Activated CD8-positive, alpha-beta memory T cell treated with anti-CD3 and anti-CD28 coated beads, Interleukin-2, amount 50 U/mL, for 48 hours (primary cell): ENCODE measurements at places on chromosomes 2 and 18.

GRCh38 chr18:79356435-79356834, 39.3 kb upstream of the NFATC1 start:
- no peak for DNase-seq

GRCh38 chr2:217751192-217751591, 251.6 kb downstream of the TNS1 start:
- no peak for DNase-seq

- no peak for DNase-seq
These were observed 381.6 kb upstream of the TRIB2 start for GRCh38 chr2:12335131-12335530.

- DNase-seq = no peak
These were observed 293.2 kb upstream of the EPAS1 start for GRCh38 chr2:46003903-46004473.

- no peak for DNase-seq
These were observed 49.6 kb upstream of the POU3F3 start for GRCh38 chr2:104804148-104804890.

- no peak for DNase-seq
These were observed 734 bp upstream of the RMC1 start for GRCh38 chr18:23502516-23503037.

DNA sequence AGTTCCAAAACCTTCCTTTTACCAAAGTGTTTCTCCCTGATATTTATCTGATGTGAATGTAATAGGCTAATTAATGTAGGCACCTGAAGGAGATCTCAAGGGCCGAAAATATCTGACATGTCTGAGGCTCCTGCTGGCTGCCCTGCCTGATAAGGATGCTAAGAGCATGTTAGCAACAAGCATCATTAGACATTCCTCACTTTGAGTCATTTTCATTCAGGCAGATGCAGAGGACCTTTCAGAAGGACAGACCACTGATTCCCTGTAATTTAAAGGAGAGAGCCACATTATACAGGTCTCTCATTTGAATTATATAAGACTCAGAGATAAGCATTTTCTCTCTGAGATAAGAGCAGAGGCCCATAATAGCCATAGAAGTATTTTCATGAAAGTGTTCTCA, 222.4 kb upstream of the NCKAP5 start:
- no peak for DNase-seq

- DNase-seq = no peak
These were observed 140.8 kb upstream of the SLC1A4 start for GRCh38 chr2:64848363-64848762.

- no peak for DNase-seq
These were observed 92.1 kb upstream of the CREB1 start for GRCh38 chr2:207437524-207438143.

- DNase-seq = no peak
These were observed 19.9 kb upstream of the NEDD4L start for GRCh38 chr18:58024139-58024538.

GRCh38 chr2:122031544-122032263, 276.3 kb downstream of the TSN start:
- no peak for DNase-seq

DNA sequence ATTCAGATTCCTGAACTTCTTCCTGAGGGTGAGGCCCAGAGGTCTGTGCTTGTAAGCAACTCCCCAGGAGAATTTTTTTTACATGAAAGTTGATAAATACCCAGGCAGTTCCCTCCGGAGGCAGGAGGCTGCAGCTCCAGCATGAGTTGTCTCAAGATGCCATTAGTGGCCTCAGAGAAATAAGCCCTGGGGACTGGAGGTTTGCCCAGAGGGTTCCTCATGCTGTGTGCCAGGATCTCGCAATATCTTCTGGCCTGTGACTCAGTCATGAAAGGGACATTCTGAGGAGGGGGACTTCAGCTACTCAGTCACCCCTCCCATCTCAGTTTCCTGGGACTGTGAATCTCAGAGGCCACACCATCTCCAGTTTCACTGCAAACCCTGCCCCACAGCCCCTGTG, 49.9 kb downstream of the LYPD1 start:
- DNase-seq = no peak

GRCh38 chr2:45445037-45445436, 166.0 kb downstream of the SRBD1 start:
- no peak for DNase-seq

DNA sequence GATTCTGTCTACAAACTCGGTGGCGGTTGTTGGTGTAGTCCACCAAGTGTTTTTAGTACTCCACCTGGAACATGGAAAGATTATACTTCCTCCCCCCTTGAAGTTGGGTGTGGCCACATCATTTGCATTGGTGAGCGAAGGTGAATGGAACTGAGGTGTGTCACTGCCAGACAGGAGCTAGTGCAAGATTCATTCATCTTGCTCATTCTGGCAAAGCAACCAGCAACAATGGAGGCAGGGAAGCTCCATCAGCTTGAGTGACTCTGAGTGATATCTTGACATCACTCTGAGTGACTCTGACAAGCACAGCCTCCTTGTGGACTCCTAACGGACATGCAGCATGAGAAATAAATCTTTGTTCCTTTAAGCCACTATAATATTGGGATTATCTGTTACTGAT, 54.7 kb upstream of the SLC1A4 start:
- no peak for DNase-seq

DNA sequence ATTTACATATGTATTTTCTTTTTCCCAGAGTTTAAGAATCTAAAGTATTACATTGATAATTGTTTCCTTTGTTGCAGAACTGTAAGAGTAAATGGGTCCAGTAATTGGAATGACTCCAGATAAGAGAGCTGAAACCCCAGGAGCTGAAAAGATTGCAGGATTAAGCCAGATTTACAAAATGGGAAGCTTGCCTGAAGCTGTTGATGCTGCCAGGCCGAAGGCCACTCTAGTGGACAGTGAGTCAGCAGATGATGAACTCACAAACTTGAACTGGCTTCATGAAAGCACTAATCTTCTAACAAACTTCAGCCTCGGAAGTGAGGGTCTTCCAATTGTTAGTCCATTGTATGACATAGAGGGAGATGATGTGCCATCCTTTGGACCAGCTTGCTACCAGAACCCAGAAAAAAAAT, 183.8 kb upstream of the STON1 start:
- no peak for DNase-seq

GRCh38 chr2:118221536-118222272, 133.4 kb downstream of the INSIG2 start:
- DNase-seq = no peak

DNA sequence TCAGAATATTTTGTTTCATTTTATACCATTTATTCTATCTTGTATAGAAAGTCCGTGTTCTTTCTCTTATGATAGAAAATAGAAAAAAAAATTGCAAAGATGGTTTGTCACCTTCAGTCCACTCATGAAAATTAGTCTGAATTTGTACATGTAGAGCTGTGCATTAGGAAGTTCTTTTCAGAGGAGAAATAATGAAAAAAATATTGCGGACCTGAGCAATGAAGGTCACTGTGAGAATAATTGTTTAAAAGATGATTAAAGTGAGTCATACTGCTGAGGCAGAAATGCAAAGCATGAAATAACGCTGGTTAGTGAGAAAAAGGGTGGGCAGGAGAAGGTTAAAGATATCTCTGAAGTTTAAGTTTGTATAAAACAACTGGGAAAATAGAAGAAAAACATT, 431.1 kb downstream of the TMX3 start:
- DNase-seq = no peak

DNA sequence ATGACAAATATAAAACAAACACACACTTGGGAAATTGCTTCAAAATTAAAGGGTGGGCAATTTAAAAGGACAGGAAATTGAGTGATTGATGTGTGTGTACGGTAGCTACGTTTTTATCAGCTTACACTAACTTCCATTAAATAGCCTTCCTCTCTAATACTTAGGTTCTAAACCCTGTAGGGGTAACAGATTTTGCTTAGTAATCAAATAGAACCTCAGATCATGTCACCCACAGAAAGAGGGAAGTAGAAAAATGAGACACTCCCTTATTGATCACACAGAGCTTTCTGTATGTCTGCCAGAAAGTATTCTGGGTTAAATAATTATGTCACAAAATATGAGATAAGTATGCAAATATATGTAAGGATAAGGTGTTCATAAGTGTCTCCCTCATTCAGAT, 93.3 kb downstream of the ICA1L start:
- DNase-seq = no peak

DNA sequence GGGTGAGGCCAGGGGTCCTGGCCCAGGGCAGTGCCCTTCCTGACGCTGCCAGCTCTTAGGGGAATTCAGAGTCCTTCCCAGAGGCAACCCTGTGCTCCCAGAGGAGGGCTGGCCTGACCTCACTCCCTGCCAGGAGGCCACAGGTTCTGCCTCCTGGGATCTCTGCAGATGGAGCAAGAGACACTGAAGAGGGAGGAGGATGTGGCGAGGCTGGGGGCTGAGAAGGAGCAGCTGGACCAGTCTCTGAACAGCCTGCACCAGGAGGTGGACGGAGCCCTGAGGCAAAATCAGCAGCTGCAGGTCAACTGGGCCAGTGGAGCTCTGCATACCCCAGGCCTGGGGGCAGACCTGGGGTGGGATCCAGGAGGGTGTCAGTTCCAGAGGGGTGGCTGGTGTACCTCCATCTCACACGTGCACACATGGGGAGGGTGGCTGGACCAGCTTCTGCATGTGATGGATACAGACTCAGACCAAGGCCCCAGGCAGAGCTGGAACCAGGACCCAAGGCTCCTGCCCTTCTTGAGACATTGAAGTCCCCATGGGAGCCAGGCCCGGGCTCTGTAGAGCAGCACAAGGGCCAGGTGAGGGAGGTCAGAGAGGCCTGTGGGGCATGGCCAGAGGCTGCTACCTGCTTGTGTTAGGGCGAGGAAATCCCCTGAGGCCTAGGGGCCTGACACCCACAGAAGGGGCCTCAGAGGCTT, 9.7 kb upstream of the SNED1 start:
- no peak for DNase-seq
